Right hindlimb (tissue), 1 donor: ENCODE measurements at places on chromosomes 12 and 14.

GRCh38 chr14:81555051-81555450 lies 21.4 kb upstream of the SEL1L start:
- DNase-seq, result no peak

DNA sequence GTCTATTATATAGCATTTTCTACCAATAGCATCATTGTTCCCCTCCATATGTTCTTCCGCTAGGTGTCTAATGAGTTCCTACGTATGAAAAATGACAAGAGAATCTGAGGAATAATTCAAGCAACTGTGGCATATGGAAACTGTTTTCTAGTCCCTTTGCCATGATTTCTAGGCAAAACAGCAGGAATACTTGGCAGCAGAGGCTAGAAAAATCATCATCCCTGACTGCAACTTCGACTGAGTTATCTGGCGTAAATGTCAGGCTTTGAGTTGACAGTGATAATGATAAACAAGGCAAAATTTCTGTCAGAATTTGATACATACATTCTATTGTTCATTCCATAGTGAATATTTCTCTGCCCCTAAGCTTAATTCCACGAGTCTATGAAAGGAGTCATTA lies 572.8 kb upstream of the USP15 start:
- no peak for DNase-seq

DNA sequence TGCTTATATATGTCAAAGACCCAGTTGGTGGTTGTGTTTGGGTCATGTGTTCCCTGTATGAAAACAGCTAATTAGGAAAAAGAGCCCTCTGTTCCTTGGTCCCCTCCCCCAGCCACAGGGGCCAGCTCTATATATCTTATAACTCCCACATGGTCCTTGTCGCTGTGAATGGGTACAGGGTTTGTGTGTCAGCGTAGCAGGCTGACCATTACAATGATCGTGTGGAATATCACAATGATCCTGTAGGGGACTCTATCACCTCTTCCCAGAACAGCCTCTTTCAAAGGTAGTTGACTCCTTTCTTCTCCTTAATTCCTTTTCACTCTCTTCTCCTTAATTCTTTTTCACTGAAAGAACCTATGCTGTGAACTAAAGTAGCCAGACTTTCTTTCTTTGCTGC lies 51.6 kb upstream of the RIC8B start:
- no peak for DNase-seq

DNA sequence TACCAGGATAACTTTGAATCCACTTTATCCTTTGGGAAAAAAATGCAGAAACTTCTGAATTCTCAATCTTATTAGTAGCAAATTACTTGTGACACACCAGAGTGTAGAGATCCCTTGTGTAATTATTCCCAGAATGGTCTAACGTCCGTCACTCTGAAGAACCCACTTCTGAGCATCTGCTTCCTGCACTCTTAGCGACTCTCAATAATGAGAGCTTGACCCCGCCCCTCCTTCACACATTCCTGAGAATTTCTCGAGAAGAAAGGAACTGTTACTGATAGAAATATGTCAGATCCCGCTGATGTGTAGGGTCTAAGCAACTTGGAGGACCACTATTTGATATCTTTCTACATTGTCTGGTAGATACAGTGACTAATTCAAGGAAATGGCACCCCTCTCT lies 218.3 kb upstream of the PDZRN4 start:
- DNase-seq, result no peak

DNA sequence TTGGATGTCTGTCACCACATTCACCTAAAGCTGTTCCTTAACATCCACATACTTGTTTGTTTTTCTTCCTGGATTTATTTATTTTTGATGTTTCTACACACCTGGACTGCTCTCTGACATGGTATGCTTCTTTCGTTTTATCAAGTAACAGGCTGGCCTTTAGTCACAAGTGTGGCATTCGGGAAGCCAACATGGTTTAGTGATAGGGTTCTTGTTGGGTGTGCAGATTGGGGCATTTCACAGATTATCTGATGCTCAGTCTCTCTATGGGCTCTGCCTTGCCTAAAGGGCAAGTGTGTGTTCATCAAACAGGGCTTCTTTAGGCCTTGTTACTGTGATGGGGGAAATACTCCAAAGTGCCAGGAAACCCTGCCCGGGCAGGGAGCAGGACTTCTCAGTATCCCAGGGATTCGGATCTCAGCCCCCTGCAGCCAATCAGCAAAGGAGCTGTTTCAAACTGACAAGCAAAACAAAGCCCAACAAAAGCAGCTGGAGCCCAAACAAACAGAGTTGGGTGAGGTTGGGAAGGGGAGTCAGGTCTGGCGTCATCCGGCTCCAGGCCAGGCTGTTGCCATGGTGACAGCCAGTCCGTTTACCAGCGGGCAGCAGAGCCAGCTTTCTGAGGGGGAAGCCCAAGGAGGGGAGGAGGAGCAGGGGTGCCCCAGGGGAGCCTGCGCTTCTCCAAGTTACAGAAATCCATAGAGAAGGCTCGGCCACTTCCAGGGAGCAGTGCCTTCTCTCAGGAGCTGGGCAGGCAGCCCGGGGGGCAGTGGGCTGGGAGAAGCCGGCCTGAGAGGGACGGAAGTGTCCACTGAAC lies 31.9 kb downstream of the FOS start:
- DNase-seq, result peak; percentile 96
